ENCODE measurements at places on chromosomes 6 and 20. TPM values are rescaled to one million over a fixed set of nuclear protein-coding genes. Genes with fewer than 3 reads are reported as not detected.

GRCh38 chr20:39464238-39464637 is 502.1 kb downstream of the DHX35 start:
- no peak for DNase-seq

DNA sequence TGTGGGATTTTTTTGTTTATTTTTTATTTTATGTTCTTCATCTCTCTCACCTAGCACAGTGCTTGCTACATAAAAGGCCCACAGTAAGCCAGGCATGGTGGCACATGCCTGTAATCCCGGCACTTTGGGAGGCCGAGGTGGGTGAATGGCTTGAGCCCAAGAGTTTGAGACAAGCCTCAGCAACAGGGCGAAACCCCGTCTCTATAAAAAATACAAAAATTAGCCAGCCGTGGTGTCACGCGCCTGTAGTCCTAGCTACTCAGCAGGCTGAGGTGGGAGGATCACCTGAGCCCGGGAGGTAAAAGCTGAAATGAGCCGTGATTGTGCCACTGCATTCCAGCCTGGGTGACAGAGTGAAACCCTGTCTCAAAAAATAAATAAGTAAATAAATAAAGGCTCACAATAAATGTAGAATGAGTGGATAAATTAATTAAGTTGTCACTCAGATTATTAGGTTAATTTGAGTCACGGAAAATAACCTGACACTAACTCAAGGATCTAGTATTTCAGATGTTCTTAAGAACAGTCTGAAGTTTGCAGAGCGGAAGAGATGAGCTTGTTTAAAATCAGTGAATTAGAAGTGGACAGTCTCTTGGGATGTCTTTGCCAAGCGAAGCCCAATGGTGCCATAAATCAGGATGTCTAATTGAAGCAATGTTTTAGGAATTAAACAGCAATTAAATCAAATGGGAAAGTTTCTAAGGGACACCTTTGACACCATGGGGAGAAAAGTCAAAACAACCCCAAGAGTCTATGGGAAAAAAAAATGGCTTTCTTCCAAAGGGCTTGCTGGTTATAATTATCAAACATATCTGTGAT is 214.4 kb downstream of the ZNF217 start:
- DNase-seq, result no peak

- peak; percentile 77 for DNase-seq
These were observed at the start of gene GTF3C6 for GRCh38 chr6:110958329-110959192. Gene GTF3C6 (plus strand): TSS chr6:110958706. CDS start chr6:110958770, 64 bp downstream.

- DNase-seq, result no peak
These were observed 213.3 kb downstream of the ZFAND3 start for GRCh38 chr6:38032797-38033196.

GRCh38 chr6:66851930-66852329 is 1144.9 kb upstream of the EYS start:
- DNase-seq, result no peak

DNA sequence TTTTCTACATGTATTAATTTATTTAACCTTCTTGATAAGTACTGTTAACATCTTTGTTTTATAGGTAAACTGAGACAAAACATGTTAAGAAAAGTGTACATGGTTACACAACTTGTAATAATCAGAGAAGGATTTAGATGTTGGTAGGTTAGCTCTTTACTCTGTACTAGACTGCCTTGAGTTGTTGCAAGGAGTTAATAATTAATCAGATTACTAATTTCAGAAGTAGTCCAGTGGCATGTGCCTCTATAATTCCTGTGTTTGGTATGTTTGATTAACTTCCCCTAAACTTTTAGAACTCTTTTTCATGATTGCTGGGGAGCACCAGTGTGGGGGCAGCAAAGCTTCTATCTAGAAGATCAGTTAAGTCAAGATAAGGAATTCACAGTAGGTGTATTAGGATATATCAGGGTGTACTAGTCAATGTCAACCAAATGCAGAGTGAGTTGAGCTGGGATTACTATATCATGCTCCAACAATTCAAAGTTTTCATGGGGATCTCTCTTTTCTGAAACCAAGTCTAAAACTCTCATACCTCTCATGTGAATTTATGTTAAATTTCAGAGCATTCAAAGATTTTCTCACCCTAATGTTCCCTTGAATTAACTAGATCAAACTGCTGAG is 129.7 kb upstream of the AHI1 start:
- DNase-seq, result no peak

- DNase-seq, result no peak
These were observed 23.0 kb downstream of the OPN5 start for GRCh38 chr6:47804821-47805220.

The CCM2L gene
- polyA plus RNA-seq, result 6.4 TPM

DNA sequence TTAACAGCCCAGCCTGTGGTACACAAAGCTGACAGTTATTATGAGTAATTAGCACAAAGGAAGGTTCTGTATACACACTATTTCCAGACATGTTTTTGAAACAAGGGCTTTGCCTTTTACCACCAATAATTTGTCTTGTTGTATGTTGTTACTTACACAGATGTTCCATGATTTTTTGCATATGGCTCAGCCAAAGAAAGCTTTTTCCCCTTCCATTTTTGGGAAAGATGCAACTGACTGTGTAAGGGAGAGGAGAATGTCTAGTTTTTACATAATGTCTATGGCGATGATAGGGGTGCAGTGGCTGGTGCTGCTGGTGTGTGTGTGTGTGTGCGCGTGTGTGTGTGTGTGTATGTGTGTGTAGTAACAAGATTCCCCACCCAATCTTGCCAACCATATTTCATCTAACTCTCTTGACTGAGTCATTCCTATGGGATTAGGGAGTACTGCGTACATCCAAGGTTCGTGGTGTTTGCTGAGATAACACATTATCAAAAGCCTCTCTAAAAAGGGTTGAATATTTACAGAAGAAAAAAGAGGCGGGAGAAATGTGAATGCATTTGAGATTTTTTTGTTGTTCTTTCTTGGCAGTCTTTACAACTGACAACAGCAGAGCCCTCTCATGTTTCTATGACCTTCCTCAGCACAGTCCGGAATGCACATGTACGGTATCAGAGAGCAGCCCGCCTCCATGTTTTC is 192.2 kb downstream of the GMPR start:
- DNase-seq, result no peak
